Stimulated activated CD8-positive, alpha-beta memory T cell treated with anti-CD3 and anti-CD28 coated beads, Interleukin-2, amount 100 ng/mL, for 1 hour (primary cell): ENCODE measurements at places on chromosomes 5 and 9.

DNA sequence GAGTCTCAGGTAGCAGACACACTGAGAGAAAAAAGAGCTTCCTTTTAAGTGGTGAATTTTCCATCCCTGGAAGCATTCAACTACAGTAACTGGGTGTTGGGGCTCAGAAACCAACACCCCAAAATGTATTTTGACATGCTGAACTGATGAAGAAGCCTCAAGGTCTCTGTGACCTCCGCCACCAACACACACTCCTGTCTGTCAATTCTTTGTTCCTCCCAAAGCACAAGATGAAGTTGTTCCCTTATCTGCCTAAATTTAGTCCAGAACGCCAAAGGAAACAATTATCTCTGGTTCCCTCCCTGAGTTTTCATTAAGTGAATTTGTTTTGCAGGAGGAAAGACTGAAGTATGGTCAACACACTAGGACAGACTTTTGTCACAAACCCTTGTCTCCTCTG lies 1.4 kb upstream of the CDKN2AIPNL start:
- no peak for DNase-seq

DNA sequence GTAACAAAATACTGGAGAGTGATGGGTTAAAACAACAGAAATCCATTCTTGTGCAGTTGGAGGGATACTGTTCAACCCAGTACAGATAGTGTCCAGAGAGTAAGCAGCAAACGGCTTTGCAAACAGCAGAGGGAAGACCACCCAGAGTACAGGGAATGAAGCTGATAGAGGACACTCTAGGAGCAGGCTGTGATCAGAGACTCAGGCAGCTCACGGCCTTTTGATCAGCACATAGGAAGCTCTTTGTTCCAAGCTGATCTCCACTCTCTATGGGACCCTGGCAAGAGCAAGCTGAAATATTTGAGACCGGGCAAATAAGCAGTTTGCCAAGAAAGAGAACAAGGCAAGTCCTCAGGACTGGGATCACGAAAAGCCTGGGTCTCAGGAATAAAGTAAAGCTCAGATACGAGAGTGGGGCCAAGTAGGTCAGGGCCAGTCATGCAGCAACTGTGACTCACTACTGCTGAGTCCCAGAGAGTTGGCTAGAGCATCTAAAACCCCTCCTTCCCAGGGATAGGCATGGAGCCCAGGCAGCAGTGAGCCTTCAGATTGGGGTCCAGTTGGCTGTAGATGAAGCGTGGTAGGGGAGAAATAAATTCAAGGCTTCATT lies 52.4 kb downstream of the MELK start:
- DNase-seq, result no peak

- DNase-seq, result no peak
Observed at GRCh38 chr9:96327694-96328352, 25.8 kb upstream of the HSD17B3 start.

GRCh38 chr5:102762562-102763227 lies 7.6 kb downstream of the PAM start:
- no peak for DNase-seq

DNA sequence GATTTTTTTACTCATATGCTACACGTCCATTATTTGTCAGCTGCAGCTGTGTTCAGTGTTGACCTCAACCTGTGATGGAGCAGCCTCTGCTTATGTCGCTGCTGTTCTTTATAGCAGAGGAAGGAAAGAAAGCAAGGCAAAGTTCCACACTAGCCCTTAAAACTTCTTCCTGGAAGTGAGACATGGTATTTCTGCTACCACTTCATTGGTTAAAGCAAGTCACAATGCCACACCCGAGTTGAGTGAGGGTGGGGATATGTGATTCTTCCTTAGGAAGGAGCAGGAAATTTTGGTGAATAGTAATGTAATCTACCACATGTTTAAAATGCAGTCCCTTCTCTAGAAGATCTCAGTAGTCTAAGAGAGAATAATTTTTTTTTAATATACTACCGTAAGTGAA lies 224.8 kb upstream of the DMRT1 start:
- DNase-seq, result no peak

DNA sequence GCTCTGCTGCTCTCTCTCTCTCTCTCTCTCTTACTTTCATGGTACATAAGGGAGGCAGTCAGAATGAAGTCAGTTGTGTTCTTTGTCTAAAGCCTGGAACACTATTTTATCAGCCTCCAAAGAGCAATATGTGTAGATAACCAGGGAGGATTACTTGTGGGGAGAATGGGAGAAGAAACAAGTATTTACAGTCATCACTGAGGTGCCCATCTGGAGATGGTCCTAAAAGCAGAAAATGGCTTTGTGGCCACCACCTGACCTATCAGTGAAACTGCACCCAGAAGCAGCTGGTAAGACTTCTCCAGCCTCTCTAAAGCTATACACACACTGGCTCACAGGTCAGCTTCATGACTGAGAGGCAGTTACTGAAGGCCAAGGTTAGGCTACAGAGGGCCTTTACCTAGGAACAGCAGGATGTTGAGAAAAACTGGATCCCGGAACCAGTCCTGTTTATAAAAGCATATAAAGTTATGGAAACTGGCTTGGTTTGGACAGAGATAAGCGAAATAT lies 75.1 kb downstream of the MRPS27 start:
- no peak for DNase-seq

DNA sequence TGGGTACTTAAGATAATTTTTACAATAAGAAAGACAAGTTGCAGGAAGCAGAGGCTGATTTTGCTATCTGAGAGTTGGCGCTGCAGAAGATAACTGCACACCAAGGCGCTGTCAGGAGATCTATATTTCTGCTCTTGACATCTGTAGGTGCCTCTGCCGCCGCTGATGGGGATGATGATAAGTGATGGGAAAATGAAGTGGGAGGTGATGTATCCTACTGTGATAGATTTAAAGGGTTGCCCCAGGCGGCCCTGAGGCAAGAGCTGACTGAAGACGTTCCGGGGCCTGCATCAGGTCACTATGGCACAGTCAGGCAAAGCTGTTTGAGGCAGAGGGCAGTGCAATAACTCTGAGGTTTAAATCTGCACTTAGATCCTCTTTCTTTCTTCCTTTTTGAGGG lies 78.1 kb downstream of the SNCAIP start:
- DNase-seq, result no peak

DNA sequence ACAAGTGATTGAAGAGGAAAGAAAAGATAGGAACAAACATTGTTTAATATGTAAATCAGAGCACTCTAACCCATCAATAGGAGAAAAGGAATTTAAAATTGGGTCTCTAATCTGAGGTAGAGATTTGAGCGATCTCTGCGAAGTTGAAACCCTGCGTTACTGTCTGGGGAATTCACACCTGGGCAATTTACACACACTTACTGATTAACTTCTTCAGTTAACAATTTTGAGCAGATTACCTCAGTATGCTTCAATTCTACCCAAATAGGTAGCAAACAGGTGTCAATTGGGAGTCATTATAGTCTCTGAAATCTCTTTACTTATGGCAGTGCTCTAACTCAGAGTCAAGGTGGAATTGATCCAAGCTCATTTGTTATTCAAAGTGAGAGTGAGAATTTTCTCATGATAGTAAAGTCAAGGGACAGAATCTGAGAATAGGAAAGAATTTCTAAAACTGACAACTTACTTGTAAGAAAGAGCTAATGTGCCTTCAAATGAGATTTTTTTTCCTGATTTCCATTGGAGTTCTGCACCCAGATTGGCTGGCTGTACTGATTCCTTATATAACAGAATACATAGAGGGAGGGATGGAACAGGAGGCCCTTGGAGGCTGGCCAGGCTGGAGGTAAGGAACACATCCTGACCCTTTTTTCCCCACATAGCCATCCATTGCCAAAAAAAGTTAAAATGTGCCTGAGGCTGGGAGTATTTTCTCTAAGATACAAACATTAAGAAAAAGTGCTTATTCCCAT lies 27.1 kb upstream of the IFNA14 start:
- DNase-seq, result no peak

- DNase-seq, result no peak
Observed at GRCh38 chr5:116272281-116272941, 187.6 kb downstream of the COMMD10 start.

DNA sequence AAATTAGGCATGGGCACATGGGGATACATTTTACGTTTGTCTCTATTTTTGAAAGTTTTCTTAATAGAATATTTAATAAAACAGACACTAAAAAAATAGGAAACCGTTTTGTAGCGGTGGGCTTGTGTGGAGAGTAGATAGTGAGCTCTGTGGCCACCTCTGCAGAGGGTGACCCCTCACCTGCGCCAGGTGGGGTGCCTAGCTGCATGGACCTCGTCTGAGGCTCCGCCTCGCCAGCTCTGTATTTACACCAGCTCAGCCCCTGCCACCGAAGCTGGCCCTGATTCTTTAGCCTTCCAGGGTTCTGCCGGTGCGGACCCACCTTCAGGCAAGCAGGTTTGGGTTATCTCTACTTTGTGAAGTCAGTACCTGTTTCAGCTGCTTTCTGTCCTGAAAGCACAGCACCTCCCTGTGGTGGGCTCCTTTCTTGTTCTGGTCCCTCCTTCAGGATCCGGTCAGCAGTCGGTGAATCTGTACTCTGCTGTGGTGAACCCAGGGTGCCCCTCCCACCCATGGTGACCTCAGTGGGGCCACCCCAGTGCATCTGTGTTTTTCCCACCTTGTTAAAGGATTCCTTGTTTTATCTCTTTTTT lies 105.2 kb upstream of the CACNA1B start:
- DNase-seq, result no peak

DNA sequence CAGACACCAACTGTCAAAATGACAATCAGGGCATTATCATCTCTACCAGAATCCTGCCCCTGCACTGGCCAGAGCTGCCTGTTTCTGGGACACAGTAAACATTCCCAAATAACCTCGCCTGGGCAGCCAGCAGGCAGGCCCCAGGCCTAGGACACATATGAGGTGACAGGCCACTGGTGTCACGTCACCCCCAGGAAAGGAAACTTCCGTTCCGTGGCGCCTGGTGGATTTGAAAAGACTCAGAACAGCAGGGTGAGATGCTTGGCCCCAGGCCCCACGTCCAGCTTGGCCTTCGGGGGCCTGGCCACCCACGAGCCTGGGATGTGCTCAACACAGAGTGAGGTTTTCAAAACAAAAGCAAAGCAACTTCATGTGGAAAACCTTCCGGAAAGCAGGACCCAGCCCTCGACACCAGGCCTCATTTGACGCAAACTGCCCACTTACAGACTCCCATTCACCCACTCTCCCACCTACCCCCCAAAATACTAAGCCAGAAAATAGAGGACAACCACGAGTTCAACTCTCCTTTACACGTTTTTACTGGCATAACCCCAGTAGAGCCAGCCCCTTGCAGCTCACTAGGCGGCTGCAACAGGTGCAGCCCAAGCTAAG lies 1.2 kb downstream of the SEMA4D start:
- DNase-seq, result no peak

- no peak for DNase-seq
Observed at GRCh38 chr9:101707721-101708120, 30.7 kb downstream of the GRIN3A start.

DNA sequence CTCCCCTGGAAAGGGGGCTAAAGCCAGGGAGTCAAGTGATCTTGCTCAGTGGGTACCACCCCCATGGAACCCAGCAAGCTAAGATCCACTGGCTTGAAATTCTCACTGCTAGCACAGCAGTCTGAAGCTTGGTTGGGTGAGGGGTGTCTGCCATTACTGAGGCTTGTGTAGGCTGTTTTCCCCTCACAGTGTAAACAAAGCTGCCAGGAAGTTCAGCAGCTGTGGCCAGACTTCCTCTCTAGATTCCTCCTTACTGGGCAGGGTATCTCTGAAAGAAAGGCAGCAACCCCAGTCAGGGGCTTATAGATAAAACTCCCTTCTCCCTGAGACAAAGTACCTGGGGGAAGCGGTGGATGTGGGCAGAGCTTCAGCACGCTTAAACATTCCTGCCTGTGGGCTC lies 17.1 kb upstream of the EPB41L4A start:
- no peak for DNase-seq

GRCh38 chr5:154273028-154273617 lies 82.6 kb downstream of the GALNT10 start:
- DNase-seq, result no peak

- no peak for DNase-seq
Observed at GRCh38 chr9:22913518-22913917, 466.9 kb downstream of the DMRTA1 start.

DNA sequence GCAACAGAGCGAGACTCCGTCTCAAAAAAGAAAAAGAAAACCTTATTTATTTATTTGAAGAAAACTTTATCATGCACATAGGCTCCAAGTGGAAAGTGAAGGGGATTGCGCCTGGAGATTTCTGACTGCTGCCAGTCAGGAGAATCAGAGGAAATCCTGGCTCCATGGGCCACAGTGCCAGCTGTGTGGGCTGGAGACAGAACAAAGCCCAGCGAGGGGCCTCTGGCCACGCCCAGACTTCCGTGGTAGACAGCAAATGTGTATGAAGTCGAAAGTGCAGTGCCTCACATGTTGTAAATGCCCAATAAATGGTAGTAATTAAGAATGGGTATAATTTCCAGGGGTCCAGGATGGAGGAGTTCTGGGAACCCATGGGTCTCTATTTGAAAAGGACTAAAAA lies 75.8 kb upstream of the WWC1 start:
- DNase-seq, result no peak

DNA sequence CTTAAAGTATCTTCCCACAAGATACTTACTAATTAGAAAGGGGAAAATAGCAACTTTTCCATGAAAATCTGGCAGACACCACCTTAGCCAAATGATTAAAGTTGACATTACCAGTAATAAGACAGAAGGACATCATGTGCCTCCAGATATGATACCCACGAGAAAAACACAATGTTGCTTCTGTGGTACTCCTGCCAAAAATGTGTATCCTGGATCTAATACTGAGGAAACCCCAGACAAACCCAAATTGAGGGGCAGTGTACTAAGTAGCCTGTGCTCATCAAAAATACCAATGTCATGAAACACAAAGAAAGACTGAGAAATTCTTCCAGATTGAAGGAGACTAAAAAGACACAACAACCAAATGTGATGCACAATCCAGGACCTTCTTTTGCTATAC lies 85.3 kb downstream of the TTLL11 start:
- DNase-seq, result no peak

DNA sequence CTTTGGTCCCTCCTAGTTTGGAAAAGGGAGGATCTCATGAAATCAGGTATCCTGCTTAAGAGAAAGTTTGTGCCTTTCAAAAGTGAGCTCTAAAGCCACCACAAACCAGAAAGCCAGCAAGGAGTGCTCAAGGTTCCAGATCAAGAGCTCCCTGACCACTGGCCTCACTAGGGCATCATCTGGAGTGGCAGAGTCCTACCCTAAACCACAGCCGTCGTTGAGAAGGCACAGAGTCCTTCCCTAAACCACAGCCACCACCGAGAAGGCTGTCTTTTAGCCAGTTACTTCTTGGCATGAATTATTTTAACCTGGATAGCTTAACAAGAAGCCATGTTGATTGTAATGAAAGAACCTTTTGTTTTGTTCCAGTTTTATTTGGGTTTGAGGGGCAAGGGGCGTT lies 102.9 kb downstream of the FRMD3 start:
- DNase-seq, result no peak

GRCh38 chr5:120843390-120843980 lies 379.4 kb downstream of the PRR16 start:
- no peak for DNase-seq

GRCh38 chr9:100933656-100934055 lies 94.9 kb upstream of the PLPPR1 start:
- no peak for DNase-seq

GRCh38 chr5:127568166-127568565 lies 50.7 kb downstream of the PRRC1 start:
- DNase-seq, result no peak
